ENCODE measurements at places on chromosomes 1 and 21.

DNA sequence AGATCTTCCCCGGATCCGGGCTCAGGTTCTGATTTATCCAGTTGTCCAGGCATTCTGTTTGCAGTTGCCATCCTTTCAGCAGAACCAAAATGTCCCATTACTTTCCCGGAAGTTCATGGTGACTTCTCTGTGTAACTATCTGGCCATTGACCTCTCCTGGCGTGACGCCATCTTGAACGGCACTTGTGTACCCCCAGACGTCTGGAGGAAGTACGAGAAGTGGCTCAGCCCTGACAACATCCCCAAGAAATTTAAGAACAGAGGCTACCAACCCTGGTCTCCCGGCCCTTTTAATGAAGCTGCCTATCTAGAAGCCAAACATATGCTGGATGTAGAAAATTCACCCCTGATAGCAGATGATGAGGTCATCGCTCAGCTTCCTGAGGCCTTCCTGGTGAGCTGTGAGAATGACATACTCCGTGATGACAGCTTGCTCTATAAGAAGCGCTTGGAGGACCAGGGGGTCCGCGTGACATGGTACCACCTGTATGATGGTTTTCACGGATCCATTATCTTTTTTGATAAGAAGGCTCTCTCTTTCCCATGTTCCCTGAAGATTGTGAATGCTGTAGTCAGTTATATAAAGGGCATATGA is 22.4 kb downstream of the AADACL4 start:
- DNase-seq = no peak

- DNase-seq = no peak
These were observed 96.9 kb upstream of the TARDBP start for GRCh38 chr1:10915594-10915993.

DNA sequence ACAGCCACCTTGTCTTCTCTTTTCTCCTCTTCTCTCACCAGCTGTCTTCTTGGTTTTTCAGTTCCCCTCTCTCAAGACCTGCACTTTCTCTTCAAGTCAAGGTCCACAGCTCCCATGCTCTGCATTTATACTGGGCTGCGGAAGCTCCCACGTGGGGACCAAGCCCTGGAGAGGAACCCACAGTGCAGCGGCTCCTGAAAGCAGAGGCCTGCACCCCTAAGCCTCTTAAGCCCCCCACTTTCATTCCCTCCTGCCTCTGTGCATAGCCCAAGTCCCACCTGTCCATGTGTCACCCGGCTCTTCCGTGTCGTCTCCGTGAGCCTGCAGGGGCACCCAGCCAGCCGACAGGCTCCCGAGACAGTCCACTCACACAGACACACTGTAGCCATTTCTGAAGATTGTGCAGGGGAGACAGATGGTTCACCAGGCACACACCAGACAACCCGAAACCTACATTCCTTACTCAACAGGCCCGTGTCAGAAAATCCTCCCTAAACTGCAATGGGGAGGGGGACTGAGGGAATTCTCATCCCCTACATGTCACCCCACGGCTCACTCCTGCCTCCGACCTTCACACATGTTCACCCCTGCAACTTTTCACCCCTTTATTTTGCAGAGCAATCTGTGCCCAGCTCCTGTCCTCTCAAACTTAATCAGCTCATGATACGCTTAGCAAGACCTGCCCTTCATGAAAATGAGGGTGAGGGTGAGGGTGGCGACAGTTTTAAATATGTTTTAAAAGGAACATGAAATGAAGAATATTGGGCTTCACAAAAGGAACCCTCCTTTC is 6.3 kb downstream of the MX2 start:
- no peak for DNase-seq

GRCh38 chr1:182410620-182411273 is 10.3 kb upstream of the TEDDM1 start:
- DNase-seq = no peak

DNA sequence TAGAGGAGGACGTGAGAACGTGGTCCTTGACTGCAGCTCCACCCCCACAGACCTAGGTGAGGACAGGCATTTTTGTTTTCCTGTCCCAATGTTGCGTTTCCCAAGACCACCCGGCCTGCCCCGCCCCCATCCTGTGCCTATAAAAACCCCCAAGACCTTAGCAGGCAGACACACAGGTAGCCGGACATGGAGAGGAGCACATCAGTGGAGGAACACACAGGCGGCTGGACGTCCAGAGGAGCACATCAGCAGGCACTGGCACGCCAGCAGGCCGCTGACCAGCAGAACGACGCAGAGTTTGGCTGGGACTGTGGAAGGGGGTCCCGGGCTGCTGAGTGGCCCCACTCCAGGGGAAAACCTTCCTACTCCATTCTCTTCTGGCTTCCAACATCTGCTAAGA is 12.7 kb upstream of the HMGCL start:
- no peak for DNase-seq

DNA sequence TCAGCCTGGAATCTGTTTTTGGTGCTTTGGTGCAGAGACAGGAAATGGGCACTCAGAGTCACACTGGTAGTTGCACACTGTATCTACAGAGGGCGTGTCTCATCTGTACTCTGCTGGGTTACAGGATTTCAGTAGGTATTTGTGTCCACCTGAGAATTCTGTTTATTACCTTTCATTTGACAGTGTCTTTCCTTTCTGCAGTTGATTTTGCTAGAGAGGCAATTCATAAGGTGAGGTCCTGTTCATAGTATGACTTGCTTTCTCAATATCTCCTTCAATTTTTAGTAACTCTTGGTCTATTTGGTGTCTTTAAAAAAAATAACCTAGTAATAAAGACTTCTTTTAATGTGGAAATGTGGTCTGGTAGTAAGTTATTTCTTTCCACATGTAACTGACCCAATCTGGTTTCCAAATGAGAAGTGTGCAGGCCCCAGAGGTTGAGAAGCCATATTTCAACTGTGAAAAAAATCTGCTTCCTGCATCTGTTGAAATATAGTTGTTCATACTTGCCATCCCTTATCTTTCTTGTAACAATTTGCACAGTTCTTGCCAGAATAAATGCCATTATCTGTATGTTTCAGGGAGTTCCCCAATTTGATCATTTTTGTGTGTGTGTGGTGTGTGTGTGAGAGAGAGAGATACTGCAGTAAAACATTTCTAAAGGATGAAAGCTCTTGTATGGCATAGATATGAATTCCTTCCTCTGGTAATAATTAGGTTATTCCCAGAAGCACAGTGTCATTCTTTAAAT is 78.4 kb upstream of the DNAJC6 start:
- no peak for DNase-seq
